ENCODE measurements at places on chromosomes 1 and 21. TPM values are rescaled to one million over a fixed set of nuclear protein-coding genes. Genes with fewer than 3 reads are reported as not detected.

Gene SNIP1
- 18.3 TPM for total RNA-seq

Gene S100A8
- not detected for total RNA-seq

Gene OR2L8
- not detected for total RNA-seq

Gene MASP2
- not detected for total RNA-seq

Gene PLEKHN1
- total RNA-seq = 13.2 TPM
